Lung (tissue), 17 donors: ENCODE measurements at places on chromosomes 13 and 19.
A peak's percentile ranks its signal among the peaks of the same experiment; 100 is the strongest.

DNA sequence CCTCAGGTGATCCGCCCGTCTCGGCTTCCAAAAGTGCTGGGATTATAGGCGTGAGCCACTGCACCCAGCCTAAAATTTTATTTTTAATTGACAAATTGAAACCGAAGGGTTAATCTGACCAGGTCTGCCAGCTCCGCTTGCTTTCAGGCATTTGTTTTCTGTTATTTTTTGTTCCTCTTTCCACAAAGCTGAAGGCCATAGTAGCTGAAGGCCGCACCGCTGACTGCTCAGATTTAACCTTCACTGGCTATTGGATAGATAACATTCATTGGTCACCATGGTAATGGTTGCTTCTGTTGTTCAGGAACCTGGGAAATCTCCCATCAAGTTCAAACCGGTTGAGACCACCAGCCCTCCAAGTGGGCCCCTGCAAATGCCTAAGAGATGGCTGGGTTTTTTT lies 124.5 kb upstream of the USP29 start:
- DNase-seq, result peak; percentile 14

DNA sequence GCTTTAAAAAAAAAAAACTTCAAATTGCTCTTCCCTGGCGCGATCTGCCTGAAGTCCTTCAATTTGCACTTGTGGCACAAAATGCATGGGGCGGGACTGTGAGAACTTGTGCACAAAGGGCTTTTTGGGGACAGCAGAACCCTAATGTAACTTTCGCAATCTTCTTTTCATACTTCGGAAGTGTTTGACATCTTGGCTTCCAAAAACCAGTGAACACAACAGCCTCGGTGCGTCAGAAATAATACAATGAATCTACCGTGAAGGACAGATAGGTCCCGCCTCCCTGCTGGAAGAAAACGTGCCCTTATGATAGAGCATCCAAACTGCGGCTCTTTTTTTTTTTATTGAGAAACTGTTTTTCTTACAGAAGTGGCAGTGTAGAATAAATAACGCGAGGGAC lies 36.6 kb downstream of the KLF2 start:
- DNase-seq, result peak; percentile 44

GRCh38 chr19:29777781-29778309 lies 33.9 kb upstream of the CCNE1 start:
- DNase-seq, result no peak

- peak; percentile 44 for DNase-seq
Observed at GRCh38 chr13:23380534-23380933, 53.0 kb downstream of the SACS start.

DNA sequence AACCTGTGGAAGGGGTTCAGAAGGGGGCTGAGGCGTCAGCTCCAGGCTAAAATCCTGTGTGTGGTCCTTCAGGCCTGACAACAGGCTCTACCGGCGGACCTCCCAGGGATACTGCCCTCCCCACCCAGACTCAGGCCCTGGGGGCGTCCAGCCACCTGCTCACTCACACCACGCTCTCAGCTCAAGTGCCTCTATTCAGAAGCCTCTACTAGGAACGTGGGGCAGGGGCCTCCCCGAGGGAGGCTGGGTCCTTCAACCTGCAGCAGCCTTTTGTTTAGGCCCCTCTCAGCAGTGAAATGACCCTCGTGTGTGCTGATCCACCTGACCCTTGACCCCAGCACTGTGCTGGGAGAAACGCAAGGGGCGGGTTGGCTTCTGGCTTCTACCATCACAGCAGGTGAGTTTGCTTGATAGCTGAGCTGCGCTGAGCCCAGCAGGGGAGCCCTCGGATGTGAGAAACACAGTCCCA lies 10.6 kb downstream of the PLPP2 start:
- DNase-seq, result no peak
